ENCODE measurements at places on chromosomes 7 and 10. TPM values are rescaled to one million over a fixed set of nuclear protein-coding genes. Genes with fewer than 3 reads are reported as not detected.
A peak's percentile ranks its signal among the peaks of the same experiment; 100 is the strongest.

DNA sequence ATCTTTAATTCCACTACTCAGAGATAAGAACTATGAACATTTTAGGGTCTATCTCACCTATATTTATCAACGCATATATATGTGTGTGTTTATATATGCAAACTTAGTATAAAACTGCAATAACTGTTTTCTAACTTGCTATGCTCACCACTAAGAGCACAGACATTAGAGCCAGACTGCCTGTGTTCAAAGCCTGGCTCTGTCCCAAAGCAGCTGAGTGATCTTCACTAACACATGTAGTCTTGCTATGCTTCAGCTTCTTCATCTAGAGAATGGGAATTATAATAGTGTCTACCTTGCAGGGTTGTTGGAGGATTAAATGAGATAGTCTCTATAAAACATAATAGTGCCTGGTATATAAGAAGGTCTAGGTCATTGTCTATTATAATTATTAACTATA is 165.5 kb downstream of the MAGI2 start:
- no peak overlapping the region for H3K27ac ChIP-seq
- no peak for DNase-seq
- H3K4me1 ChIP-seq: no peaks in the 10 kb centered on the region
- H3K4me3 ChIP-seq: no peak overlapping the region
- no peaks in the 10 kb centered on the region for H3K36me3 ChIP-seq

GRCh38 chr10:112589081-112589480 is 142.1 kb downstream of the VTI1A start:
- H3K4me3 ChIP-seq: no peak overlapping the region
- DNase-seq: no peak
- no peaks in the 10 kb centered on the region for H3K36me3 ChIP-seq
- no peaks in the 10 kb centered on the region for H3K27me3 ChIP-seq

DNA sequence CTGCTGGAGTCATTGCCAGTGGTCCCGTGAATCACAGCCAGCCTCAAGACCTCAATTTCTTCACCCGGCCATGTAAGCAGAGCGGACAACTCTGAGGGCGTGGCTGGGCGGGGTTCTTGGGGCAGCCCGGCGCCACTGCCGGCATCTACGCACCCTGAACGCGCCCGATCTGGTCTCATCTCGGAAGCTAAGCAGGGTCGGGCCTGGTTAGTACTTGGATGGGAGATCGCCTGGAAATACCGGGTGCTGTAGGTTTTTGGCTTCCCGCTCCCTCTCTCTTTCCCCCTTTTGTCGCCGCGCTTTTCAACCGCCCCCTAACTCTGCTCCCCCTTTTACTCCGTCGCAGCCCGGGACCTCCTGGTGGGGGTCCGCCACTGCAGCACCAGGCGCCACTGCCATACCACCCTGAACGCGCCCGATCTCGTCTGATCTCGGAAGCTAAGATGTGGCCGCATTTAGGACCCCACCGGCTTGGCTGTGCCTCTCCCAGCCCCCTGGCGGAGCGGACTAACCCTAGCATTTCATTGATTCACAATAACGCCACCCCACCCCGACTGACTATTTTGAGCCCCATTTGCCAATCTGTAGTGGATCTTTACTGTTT is 25.3 kb downstream of the GARIN1A start:
- no peaks in the 10 kb centered on the region for H3K36me3 ChIP-seq
- H3K27me3 ChIP-seq: peaks cover 35% of the 10 kb centered on the region
- no peak overlapping the region for H3K27ac ChIP-seq
- no peak overlapping the region for H3K4me3 ChIP-seq
- peak; percentile 58 for DNase-seq

HMX3 gene
- not detected for total RNA-seq

GPR26 gene
- total RNA-seq: not detected

- no peak overlapping the region for H3K27ac ChIP-seq
- no peaks in the 10 kb centered on the region for H3K4me1 ChIP-seq
- H3K4me3 ChIP-seq: no peak overlapping the region
- H3K27me3 ChIP-seq: no peaks in the 10 kb centered on the region
- no peak for DNase-seq
- no peaks in the 10 kb centered on the region for H3K36me3 ChIP-seq
These were observed 11.4 kb downstream of the PTPRN2 start for GRCh38 chr7:158576050-158576762.

DNA sequence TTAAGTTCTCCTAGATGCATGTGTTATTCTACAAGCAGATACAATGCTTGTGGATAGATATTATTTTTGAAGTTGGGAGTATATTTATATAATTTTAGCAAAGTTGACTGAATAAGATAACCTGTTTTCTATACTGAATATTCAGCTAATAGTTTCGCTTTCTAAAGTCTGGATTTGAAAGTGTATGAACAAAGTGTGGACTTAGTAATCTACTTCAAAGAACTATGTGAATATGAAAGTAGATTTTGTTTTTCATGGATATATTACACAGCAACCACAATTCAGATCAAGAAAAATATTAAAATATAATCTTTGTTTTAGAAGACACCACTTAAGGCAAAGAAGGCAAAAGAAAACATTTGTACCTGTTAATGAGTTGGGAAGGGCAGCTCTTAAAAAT is 78.8 kb downstream of the ZEB1 start:
- no peak for DNase-seq
- H3K4me3 ChIP-seq: no peak overlapping the region
- H3K36me3 ChIP-seq: no peaks in the 10 kb centered on the region
- no peak overlapping the region for H3K27ac ChIP-seq
- H3K4me1 ChIP-seq: no peaks in the 10 kb centered on the region

- H3K27me3 ChIP-seq: no peaks in the 10 kb centered on the region
- H3K36me3 ChIP-seq: no peaks in the 10 kb centered on the region
- DNase-seq: no peak
- H3K4me1 ChIP-seq: no peaks in the 10 kb centered on the region
- H3K27ac ChIP-seq: no peak overlapping the region
- H3K4me3 ChIP-seq: no peak overlapping the region
These were observed 45.4 kb downstream of the ST7 start for GRCh38 chr7:116998567-116999175.

GRCh38 chr10:97025613-97026242 is 160.0 kb downstream of the SLIT1 start:
- no peak overlapping the region for H3K27ac ChIP-seq
- no peak overlapping the region for H3K4me3 ChIP-seq
- no peaks in the 10 kb centered on the region for H3K4me1 ChIP-seq

GRCh38 chr10:132583456-132583855 is 45.9 kb downstream of the INPP5A start:
- no peak overlapping the region for H3K27ac ChIP-seq
- H3K27me3 ChIP-seq: no peaks in the 10 kb centered on the region
- H3K36me3 ChIP-seq: no peaks in the 10 kb centered on the region
- no peak overlapping the region for H3K4me3 ChIP-seq
- DNase-seq: no peak
- H3K4me1 ChIP-seq: peaks cover 40% of the 10 kb centered on the region

VWC2 gene
- total RNA-seq: not detected

SEMA4G gene
- 0.53 TPM for total RNA-seq

DNA sequence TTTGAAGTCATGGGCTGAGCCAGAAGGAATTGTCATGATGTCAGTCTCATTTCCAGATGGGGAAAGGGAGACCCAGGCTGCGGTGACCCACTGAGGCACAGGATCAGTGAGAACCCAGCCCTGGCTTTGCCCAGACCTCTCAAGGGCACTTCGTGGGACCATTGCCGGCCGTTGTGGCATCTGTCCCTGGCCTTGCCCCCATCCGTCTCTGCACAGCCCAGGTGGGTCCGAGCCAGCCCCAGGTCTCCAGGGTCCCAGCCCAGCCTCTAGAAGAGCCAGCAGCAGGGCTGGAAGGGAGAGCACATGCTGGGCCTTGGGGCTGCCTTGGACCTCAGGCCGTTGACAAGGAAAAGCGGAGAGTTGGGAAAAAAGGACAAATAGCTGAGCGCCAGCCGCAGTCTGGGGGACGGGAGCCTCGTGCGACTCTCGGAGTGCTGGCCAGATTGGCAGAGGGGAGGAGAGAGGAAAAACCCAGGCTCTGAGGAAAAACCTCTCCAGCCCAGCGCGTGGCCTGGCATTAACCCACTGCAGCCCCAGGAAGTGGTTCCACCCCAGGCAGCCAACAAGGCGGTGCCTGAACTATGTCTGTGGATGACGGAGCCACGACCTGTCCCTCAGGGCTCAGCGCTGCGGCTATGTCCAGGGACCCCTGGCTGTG is 30.2 kb downstream of the GRIFIN start:
- no peak overlapping the region for H3K4me3 ChIP-seq
- DNase-seq: no peak
- H3K4me1 ChIP-seq: peaks cover 19% of the 10 kb centered on the region
- H3K27ac ChIP-seq: no peak overlapping the region
- H3K36me3 ChIP-seq: peaks cover 15% of the 10 kb centered on the region
- no peaks in the 10 kb centered on the region for H3K27me3 ChIP-seq

- H3K36me3 ChIP-seq: no peaks in the 10 kb centered on the region
- H3K4me3 ChIP-seq: no peak overlapping the region
- DNase-seq: no peak
- H3K27ac ChIP-seq: no peak overlapping the region
These were observed 14.3 kb downstream of the GRK5 start for GRCh38 chr10:119221666-119222065.
